Caki2 (cell line): ENCODE measurements at places on chromosomes 1 and 21.

GRCh38 chr1:78892260-78892840 lies 114.2 kb downstream of the ADGRL4 start:
- no peak for DNase-seq

GRCh38 chr1:186996816-186997215 lies 168.1 kb downstream of the PLA2G4A start:
- no peak for DNase-seq

GRCh38 chr1:43522431-43522775 lies 8.3 kb upstream of the PTPRF start:
- no peak for DNase-seq

- peak; percentile 98 for DNase-seq
These were observed 38.0 kb upstream of the COL18A1 start for GRCh38 chr21:45366931-45367401.

DNA sequence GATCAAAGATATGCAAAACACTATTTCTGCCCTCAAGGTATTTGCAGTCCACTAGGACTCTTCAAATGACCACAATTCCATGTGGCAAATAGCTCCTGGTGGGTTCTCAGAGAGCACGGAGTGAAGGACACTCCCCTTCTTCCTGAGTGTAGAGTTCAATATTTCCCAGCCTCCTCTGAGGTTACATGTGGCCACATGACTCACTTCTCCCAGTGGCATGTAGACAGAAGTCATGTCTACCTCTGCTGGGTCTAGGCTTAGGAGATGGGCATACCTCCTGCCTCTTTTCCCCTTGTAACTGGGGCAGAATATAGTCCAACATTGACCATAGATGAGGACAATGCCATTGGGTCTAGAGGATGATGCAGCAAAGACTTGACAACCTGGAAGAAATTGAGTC lies 191.4 kb downstream of the MIS18A start:
- DNase-seq, result no peak

- no peak for DNase-seq
These were observed 509.4 kb downstream of the MATN1 start for GRCh38 chr1:30213936-30214335.

GRCh38 chr1:200306944-200307754 lies 102.7 kb downstream of the ZNF281 start:
- DNase-seq, result no peak

- no peak for DNase-seq
These were observed 49.0 kb downstream of the RGS7 start for GRCh38 chr1:241308011-241308410.

DNA sequence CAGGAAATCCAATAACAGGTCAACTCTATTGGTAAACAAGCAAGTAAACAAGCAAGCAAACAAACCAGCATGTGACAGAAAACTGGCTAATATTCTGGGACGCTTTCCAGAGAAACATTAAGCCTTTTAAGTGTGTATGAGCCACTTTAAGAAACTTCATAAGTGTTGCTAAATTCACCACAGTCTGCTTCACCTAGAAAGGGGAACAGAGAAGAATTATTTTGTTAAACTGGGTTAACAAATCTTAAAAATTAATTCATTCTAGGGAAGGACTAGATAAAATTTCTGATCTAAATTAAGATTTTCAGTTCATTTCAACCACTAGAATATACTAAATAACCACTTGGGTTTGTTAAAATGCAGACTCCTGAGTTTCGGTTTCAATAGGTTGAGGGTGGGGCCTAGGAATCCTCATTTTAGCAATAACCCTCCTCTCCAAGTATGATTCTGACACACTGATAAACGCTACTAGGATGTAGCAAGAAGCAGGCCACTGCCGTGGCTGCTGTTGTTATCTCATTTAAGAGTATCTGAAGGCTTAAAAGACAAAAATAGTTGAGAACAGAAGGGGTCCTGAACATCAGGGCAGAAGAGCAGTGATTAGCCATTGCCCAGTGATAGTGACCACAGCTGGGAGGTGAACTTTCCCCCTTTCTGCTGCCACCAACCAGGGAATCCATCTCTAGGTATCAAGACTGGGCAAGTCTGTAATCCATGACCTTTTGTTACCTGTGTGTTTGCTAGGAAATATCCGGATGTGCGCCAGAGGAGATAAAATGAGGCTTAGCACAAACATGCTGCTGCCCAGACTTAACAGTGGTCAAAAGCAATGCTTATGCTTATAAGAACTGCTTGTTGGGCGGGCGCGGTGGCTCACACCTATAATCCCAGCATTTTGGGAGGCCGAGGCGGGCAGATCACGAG lies 11.2 kb downstream of the CREG1 start:
- DNase-seq, result no peak

DNA sequence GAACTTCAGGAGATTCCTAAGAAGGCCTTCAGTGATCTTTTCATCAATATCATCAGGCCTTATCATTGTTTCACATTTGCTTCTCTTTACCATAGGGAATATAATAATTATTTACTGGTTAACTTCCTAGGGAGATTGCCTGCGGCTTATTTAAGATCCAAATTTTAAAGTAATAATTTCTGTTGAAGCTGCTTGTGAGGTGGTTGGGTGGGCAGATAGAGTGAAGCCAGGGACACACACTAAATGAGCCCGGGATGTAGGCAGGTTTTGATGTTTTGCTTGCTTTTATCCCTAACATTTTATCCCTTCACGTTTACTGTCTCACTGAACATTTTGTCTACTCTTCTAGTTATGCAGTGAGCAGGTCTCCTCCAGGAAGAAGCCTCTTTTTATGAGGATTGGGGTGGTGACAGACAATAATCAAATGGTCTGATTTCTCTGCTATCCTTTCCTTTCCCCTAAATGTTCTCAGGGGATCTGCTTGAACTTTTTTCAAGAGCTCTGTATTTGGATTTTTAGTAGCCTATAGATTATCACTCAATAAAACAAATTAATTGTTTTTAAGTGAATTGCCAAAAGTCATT lies 164.7 kb downstream of the RUNX1 start:
- DNase-seq, result peak; percentile 44

DNA sequence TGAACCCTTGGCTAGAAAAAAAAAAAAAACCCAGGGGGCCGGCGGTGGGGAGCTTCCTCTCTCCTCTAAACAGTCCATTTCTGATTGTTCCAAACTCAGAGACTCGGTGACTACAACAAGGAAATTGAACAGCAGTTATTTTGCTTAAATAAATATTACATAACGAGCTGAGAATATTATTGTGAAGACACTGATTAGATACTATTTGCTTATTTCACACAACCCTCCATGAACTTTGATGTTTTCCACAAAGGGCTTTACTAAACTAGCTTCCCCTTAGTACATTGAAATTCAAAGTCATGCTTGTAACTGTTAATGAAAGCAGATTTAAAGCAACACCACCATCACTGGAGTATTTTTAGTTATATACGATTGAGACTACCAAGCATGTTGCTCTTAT lies at the start of gene CFHR5:
TSS of gene CFHR5 (plus strand) at position 279 of the 400 bp plus-strand sequence. CDS start at position 388, 109 bp downstream.
- DNase-seq, result no peak

DNA sequence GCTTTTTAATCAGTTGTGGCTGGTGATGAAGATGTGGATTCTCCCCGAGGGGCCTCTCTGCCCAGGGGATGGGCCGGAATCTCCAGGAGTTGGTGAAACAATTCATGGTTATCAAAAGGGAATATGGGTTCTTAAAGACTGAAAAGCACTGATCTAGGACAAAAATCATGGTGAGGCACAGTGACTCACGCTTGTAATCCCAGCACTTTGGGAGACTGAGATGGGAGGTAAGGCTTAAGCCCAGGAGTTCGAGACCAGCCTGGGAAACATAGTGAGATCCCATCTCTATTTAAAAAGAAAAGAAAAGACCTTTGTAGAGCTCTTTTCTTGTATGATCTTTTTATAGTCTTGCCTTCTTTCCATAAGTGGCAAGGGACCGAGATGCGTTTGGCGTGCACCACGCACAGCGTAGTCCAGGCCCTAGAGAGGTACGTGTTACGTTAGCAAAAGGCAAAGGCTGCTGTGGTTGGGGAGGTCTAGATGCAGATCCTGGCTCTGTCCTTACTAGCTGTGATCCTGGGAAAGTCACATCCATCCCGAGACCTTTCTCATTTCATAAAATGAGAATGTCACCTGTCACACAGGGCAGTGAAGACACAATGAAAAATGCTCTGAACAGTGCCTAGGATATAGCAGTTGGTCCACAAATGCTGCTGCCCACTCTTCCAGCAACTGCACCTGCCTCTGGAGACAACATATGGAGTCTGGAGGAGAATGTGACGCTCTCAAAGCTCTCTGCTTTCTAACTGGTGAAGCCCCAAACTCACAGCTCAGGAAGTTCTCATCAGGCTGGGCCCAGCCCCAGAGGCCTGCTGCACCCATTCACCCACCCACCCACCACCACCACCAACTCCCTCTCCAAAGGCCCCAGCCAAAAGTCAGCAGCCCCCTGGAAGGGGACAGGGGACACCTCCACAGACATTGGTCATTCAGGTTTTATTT lies 54.8 kb downstream of the KIF21B start:
- DNase-seq, result no peak

GRCh38 chr1:2316451-2316961 lies 74.8 kb downstream of the MORN1 start:
- DNase-seq, result no peak

- DNase-seq, result no peak
These were observed 10.8 kb downstream of the FYB2 start for GRCh38 chr1:56808410-56808809.

- no peak for DNase-seq
These were observed 29.9 kb upstream of the TMEM222 start for GRCh38 chr1:27292106-27292505.

- no peak for DNase-seq
These were observed 11.4 kb downstream of the ZBTB48 start for GRCh38 chr1:6591222-6591621.
